ENCODE measurements at places on chromosomes 1 and 21. TPM values are rescaled to one million over a fixed set of nuclear protein-coding genes. Genes with fewer than 3 reads are reported as not detected.

The KCND3 gene
- total RNA-seq: 0.22 TPM

The TXNIP gene
- 12.7 TPM for total RNA-seq

The AGT gene
- 0.14 TPM for total RNA-seq

The KCNE2 gene
- total RNA-seq: 0.14 TPM

The KDF1 gene
- not detected for total RNA-seq

The CFHR1 gene
- total RNA-seq: not detected

The KRTAP12-2 gene
- not detected for total RNA-seq

The TMEM183A gene
- total RNA-seq: 110 TPM

The PTPN22 gene
- total RNA-seq: 2.0 TPM

The XCL2 gene
- not detected for total RNA-seq

Data from placental pericyte (primary cell).